ENCODE measurements at places on chromosomes 16 and 17. TPM values are rescaled to one million over a fixed set of nuclear protein-coding genes. Genes with fewer than 3 reads are reported as not detected.

The ACBD4 gene
- 9.3 TPM for polyA plus RNA-seq

The HSD17B1 gene
- 3.9 TPM for polyA plus RNA-seq

The JUP gene
- 189 TPM for polyA plus RNA-seq

The VAT1L gene
- 4.5 TPM for polyA plus RNA-seq

The WFDC1 gene
- 3.2 TPM for polyA plus RNA-seq

The KRT31 gene
- polyA plus RNA-seq = not detected

The RCVRN gene
- polyA plus RNA-seq = 0.49 TPM

The CD300H gene
- polyA plus RNA-seq = 0.34 TPM

The MYH3 gene
- 1.9 TPM for polyA plus RNA-seq

The KRT17 gene
- 1.2 TPM for polyA plus RNA-seq

The USP22 gene
- 220 TPM for polyA plus RNA-seq
